Left lung (tissue), 14 donors: ENCODE measurements at places on chromosomes 11 and 22.

DNA sequence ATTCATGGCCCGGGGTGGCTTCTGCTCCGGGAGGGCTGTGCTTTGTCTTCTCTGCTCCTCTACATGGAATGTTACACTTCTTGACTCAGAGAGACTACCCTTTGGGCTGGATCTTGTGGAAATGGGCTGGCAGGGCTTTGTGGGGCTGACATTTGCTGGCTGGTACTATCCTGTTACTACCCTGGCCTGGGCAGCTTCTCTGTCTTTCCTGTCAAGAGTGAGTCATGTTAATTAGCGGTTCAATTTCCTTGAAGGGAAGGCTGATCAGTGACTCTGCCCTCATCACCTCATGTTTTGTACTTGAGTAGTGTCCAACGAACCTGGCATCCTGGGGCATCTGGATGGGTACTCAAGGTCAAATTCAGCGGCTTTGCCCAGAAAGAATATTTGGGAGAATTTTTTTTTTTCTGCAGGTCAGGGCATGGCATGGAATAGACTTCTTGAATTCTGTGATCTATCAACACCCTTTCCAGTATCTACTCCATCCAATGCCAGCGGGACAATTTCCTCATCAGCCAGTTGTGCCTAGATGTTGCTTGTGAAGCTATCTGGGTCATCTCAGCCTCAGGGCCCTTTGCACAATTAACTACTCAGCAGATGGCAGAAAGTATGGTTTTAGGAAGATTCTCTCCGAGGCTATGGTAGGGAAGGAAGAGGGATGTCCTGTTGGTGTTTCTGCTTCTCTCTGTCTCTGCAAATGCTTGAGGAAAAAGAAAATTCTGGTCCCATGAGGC is 140.5 kb upstream of the PLET1 start:
- DNase-seq, result no peak

DNA sequence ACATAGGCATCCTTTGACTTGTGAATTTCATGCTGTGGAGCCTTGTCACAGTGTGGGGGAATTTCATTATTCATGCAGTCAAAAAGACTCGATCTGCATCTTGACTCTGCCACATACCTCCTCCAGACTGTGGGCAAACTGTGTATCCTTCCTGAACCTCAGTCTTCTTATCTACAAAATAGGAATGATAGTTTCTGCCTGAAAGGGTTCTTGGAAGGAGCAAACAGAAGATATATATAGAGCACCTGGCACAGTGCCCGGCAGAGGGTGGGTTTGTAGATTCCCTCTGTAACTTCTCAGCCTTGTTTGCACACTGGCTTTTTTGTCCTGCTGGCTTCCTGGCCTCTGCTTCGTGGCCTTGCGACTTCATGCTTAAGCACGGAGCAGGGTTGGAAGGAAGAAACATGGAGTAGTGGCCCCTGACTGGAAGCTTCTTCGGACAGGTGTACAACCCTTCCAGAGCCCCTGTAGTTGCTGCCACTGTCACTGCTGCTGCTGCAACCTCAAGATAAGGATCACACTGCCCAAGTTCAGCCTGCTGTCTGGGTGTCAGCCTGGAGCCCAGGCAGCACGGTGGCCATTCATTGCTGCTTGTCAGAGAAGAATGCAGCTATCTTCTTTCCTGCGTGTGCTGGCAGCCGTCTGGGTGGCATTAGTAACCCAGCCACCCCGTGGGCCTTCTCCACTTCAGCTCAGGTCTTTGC is 106.4 kb downstream of the MICAL2 start:
- peak; percentile 43 for DNase-seq

DNA sequence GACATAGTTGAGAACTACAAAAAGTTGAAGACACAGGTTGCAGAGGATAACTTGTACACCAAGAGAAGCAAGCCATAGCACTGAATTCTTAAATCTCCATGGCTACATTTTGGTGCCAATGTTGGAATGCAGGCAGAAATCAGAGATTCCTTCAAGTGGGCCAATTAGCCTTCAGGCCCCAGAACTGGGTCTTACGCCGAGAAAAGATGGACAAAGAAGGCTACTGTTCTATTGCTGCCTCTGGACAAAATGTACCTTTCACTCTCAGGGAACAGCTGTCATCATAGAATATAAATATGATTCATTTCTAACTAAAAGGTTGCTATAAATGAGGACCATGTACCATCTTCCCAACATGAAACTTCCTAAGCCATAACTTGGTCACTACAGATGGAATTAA is 13.7 kb downstream of the TMEM216 start:
- no peak for DNase-seq

- no peak for DNase-seq
Observed at GRCh38 chr11:16805938-16806337, 67.5 kb downstream of the C11orf58 start.

GRCh38 chr11:66857234-66857926 is 516 bp downstream of the LRFN4 start:
- peak; percentile 71 for DNase-seq

DNA sequence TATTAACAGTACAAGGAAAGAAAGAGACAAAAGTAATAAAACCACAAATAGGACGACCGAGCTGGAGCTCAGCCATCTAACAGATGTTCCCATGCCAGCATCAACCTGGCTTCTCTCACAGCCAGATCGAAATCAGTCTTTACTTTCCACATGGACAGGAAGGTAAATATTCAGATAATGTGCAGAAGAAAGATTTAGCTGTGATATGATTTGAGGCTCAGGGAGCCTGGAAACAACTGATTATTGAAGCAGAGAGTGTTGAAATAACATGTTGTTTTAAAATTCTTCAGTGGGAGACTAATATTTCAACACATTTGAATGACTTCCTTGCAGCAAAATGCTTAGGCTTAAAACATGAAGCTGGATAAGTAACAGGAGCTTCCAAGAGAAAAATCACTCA is 546.8 kb downstream of the ETS1 start:
- DNase-seq, result no peak

DNA sequence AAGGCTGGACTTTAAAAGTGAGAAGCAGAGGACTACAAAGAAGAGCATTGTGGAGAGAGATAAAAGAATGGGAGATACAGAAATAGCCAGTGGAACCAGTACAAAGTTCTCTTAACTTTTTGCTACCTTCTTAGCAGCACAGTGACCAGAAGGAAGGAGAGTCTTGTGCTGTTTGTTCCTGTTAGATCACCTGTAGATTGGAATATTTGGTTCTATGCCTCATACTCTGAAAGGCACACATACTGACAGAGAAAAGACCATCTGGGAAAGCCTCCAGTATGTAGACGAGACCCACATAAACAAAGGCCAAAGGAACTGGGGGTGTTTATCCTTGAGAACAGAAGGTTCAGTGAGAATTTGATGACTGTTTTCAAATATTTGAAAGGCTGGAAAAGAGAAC is 18.7 kb downstream of the RNF141 start:
- DNase-seq, result no peak

DNA sequence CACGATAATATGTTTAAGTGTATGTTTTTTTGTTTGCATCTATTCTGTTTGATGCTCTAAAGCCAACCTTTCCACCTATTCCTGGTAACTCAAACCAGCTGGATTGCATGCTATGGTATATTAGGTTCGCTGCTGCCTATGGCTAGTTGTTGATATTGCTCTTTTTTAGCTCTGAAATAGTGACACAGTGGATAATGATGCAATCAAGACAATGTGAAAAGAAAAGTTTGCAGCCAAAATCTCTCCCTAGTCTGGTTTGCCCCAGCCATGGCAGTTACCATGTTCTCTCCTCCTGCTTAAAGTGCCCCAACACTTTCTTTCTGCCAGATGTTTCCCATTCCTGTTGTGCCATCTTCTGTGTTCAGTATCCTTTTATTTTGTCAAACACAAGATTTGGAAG is 269.7 kb downstream of the DYNC2H1 start:
- DNase-seq, result no peak

GRCh38 chr22:42967005-42967404 is 47.9 kb downstream of the PACSIN2 start:
- DNase-seq, result no peak

DNA sequence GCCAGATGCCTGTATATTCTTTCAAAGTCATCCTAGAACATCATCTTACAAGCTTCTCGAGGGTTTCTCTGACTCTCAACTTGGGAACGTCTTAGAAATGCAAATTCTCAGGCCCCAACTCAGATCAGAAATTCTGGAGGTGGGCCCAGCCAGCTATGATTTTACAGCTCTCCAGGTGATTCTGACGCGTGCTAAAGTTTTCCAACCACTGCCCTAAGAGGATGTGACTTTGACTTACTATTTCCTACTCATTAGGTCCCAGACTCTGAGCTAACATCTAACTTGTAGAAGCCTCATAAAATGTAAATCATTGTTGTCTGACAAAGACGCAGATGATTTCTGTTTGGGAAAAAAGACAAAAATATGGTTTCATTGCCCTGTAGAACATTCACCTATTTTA is 61.1 kb downstream of the IRAG1 start:
- no peak for DNase-seq

- DNase-seq, result no peak
Observed at GRCh38 chr11:7098235-7098832, 9.5 kb downstream of the RBMXL2 start.
